Fibroblast of lung (primary cell): ENCODE measurements at places on chromosomes 6 and 20. TPM values are rescaled to one million over a fixed set of nuclear protein-coding genes. Genes with fewer than 3 reads are reported as not detected.

The EEF1A2 gene
- total RNA-seq = 1.7 and 2.6 TPM in 2 replicates

The SLC17A3 gene
- total RNA-seq = not detected in 2 replicates

The C20orf202 gene
- under 0.01 TPM in 1 of 2 replicates, not detected in the other for total RNA-seq

The DDO gene
- total RNA-seq = 8.7 and 12.2 TPM in 2 replicates

The ADGB gene
- not detected in 2 replicates for total RNA-seq

The IL17A gene
- not detected in 2 replicates for total RNA-seq

DNA sequence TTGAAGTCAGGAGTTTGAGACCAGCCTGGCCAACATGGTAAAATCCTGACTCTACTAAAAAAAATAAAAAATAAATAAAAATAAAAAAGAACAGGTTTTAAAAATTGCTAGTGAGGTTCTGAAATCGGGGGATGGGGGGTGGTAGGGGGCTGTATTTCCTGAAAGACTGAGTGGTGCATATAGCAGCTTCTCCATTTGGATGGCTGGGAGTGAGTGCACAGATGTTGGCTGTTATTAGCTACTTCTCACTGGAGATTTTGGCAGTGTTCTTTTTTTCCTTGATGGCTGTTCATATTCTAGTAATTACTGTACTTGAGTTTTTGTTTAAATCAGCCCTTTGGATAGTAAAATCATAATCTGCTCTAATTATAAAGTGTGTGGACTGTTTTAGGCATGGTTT, 79.8 kb downstream of the RTN4IP1 start:
- no peak for DNase-seq

DNA sequence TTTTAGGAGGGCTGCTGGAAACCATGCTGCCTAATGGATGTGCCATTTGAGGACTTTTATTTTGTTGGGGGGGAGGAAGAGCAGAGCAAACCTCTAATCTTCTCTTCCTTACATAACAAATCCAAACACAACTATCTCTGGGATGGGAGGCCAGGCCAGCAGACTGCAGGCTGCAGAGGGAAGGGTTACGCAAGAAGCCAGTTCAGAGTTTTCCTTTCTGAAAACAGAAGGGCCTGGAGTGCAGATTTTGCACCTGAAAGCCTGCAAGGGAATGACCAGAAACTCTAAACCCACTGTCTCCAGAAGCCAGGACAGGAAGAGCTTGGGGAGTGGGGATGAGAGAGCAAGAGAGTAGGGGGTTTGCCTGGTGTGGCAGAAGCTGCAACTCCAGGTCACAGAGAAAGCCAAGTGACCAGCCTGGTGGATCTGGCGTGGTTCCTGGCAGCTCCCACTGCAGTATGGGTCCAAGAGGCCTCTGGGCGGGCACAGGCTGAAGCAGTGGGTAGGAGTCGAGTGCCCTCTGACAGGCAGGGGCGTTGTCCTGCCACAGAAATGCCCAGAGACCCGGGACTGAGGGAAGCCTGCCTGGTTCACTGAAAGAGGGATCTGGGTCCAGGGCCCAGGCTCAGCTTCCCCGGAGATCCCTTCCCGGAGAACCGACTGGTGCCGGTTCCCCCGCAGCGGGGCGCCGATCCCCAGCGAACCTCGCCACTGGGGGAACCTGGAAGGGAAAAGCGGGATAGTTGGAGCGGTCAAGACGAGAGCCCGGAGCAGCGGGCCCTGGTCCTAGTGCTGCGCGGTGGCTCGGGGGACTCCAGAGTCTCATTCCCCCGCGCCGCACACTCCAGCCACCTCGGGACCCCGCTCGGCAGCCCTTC, 6.7 kb downstream of the MAFB start:
- peak; percentile 31 for DNase-seq

DNA sequence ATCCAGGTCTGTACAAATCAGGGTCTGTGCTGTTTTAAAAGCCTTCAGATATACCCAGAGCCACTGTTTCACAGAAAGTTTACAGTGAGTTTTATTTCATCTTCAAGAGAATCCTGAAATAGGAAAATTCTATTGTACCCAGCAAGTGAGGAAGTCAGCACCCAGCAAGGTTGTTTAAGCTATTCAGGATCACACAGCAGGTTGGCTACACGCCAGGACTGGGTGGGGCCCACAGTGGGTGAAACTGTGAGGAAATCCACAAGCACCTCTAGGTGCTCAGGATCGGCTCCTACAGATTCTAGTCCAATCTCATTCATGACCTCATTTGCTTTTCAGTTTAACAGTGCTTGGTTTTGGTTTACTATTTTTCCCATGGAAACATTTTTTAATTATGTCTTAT, 128.9 kb downstream of the SYNDIG1 start:
- no peak for DNase-seq

GRCh38 chr20:37228656-37229055, 33.0 kb downstream of the GHRH start:
- DNase-seq = no peak

DNA sequence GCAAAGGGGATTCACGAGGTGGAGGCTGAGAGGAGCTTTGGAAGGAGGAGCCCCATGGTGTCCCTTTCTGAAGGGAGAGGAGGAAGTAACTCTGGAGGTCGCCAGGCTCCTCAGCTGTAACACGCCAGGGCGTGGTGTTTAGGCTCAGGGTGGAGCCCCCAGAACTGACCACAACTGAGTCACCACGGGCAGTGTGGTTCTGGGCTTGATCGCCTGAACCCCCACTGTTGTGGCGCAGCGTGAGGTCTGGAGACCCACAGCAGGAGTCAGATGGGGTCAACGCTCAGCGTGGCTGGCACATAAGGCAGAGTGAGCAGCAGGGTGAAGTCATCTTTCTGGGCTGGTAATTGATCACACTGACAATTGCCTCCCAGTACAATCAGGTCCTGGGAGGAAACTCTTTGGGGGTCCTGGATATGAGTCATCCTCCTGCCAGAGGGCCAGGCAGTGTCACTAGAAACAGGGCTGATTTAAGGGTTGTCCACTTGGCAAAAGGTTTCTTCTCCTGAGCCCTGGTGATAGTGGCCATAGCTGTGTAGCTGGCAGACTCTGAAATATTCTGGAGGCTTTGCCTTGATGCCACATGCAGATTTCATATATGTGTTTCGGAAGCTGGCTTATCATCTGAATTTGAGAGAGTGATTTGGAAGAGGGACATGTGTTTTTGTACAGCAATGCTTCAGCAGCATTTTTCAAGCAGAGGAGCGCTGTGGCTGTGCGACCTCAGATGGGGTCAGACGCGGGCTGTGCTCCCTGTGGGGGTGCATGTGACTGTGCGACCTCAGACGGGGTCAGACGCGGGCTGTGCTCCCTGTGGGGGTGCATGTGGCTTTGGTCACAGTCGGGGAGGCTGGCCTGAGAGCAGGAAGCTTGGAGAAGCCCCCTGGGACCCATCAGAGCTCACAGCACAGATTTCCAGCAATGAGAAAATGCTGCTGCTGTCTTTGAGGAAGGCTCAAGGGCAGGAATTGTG, 50.0 kb downstream of the SYNJ2 start:
- peak; percentile 94 for DNase-seq

GRCh38 chr6:46808806-46809205, 15.6 kb downstream of the MEP1A start:
- DNase-seq = no peak

- no peak for DNase-seq
These were observed 339.4 kb downstream of the PLCB1 start for GRCh38 chr20:8471465-8471864.

- DNase-seq = no peak
These were observed 99.4 kb downstream of the NCOA3 start for GRCh38 chr20:47600967-47601547.

GRCh38 chr6:129730477-129731165, 20.6 kb upstream of the ARHGAP18 start:
- DNase-seq = no peak

GRCh38 chr20:15475483-15475882, 1097.8 kb downstream of the KIF16B start:
- no peak for DNase-seq

DNA sequence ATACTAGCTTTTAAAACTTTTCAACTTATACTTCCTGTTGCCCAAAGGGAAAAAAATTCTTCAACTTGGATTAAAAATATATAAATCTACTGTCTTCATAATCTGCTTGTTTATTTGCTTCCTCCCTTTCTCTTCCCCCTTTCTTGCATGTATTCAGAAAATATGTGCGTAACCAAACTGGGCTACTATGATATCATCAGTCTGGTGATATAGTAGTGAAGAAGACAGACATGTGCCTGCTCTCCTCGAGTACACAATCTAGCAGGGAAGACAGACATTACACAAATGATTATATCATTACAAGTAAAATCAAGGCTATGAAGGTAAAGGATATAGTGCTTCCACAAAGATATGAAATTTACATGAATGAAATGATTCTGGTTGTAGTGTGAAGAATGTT, 31.0 kb downstream of the IBTK start:
- no peak for DNase-seq

DNA sequence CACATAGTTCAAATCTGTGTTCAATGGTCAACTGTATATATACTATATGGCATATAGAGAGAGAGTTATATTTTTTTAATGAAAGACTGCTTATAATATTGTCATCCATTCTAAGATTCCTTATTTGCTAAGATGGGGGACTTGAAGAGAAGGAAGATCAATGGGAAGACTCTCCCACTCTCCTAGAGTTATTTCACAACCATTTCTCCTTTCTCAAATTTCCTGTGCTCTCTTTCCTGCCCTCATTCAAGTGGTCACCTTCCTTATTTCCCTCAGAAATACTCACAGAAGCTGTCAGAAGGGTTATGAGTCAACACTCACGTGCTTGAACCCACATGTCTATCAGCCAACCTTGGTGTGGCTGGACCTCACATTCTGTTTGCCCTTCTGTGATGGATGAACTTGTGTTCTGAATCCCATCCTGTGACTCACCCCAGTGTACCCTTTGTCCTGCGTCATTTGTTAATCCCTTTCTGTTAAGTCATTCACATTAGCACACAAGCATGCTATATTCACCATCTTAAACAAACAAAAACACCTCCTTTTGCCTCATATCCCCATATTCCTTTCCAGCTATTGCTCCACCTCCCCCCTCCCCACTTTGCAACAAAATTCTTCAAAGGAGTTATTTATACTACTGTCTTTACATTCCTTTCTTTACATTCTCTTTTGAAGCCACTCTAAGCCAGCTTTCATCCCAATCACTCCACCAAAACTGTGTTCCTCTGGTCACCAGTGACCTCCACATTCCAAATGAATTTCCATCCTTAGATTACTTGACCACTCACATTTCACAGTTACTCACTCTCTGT, 279.3 kb upstream of the TCF21 start:
- DNase-seq = peak; percentile 100

- no peak for DNase-seq
These were observed 37.6 kb downstream of the STK35 start for GRCh38 chr20:2139250-2139649.

DNA sequence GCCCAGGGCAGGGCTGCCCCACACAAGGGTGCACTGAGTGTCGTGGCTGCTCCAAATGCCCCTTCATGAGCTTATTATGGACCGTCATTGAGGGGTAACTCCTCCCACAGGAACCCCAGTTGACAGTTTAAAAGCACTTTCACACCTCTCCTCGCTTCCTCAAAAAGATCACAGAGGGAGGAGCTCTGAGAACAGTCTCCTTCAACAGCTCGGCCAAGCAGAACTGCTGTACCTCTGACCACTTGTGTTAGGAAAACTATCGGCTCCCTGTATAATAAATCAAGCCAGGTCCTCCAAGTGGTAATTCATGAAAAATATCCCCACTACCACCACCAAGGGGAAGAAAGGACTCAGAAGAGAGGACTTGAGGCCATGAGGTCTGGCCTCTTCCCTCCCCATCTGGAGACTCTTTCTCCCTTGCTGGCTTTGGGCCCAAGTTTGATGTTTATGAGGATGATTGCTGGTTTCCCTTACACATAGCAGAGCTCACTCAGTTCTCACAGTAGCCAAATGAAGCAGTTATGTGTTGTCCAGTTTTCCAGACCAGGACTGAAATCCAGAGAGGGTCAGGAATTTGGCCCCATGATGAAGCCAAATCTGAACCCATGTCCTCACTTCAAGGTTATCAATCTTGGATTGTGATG, 8.7 kb downstream of the SNX21 start:
- DNase-seq = peak; percentile 69

DNA sequence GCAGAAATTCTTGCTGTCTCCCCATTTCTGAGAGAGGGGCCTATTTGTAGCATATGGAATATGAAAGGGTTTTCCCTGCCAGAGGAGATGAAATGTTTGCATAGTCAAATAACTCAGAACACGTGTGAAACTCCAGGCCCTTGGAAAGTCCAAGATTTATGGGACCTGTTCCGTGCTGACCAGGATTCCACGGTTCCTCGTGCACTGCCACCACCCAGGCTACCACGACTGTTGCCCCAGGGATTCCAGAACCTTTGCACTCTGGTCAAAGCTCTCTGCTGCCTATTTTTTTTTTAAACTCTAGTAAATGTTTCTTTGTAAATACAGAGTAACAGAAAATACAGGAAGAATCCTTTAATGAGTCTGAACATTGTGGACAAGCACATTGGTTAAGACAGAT, 35.0 kb downstream of the MYLK4 start:
- no peak for DNase-seq

DNA sequence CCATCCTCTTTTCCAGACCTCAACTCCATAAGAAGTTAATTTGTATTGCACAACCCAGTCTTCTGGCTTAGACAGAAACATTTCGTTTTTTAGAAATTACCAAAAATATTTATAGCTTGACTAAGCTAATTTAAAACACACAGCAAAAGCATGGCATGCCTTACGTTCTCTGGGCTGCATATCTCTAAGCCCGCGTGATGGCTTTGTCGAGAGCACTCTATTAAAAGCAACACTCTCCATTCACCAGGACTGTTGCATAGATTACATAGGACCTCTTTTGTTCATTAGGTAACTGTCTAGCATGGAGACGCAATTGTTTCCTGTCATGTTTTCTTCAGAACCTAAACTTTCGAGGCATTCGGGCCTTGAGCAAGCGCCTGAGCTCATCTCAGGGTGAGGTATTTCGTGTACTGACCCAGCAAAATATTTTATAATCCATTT, 104.5 kb downstream of the IBTK start:
- DNase-seq = peak; percentile 26
